GOT3 (cell line): ENCODE measurements at places on chromosomes 5 and 9.

GRCh38 chr9:123420592-123421111, 64.7 kb downstream of the CRB2 start:
- DNase-seq, result no peak

GRCh38 chr5:89297066-89297465, 414.1 kb upstream of the MEF2C start:
- no peak for DNase-seq

DNA sequence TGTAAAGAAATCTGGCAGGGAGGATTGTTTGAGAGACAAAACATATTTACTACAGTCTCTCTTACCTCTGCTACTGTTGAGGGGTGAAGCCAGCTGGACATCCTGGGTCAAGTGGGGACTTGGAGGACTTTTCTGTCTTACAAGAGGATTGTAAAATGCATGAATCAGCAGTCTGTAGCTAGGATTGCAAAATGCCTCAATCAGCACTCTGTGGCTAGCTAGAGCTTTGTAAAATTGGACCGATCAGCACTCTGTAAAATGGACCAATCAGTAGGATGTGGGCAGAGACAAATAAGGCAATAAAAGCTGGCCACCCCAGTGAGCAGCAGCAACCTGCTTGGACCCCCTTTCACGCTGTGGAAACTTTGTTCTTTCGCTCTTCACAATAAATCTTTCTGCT, 995.8 kb upstream of the CDH6 start:
- DNase-seq, result no peak

GRCh38 chr9:98256756-98257155, 1.3 kb upstream of the TBC1D2 start:
- DNase-seq, result no peak

DNA sequence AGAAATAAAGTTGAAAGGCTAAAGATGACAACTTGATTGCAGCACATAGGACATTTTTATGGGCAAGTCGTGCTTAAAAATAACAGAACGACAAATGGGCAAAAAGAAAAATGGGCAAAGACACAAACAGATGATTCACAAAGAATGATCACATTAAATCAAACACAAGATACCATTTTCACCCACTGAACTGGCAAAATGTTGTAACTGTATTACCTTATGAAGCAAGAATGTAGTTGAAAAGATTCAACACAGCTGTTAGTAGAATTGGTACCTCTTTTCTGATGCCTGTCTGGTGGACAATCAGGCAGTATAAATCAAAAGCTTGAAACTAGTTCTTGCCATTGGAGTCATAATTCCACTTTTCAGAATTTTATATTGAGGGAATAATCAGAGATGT, 81.0 kb upstream of the PALM2AKAP2 start:
- no peak for DNase-seq

DNA sequence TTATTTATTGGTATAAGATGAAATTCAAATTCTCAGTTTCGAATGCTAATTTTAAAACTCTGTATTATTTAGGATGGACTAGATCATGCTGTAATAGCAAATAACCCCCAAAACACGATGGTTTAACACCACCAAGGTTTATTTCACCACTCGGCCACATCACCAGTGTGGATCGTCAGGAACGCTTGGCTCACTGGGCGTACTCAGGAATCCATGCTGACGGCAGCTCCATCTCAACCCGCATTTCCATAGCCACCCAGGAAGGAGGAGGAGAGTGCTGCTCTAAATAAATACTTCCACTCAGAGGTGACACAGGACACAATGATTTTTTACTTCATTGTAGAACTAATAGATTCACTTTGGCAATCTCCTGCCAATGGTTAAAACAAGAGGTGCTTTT, 347.4 kb downstream of the SH3GL2 start:
- DNase-seq, result no peak

- DNase-seq, result no peak
Observed at GRCh38 chr9:93007529-93008058, 50.9 kb upstream of the SUSD3 start.

DNA sequence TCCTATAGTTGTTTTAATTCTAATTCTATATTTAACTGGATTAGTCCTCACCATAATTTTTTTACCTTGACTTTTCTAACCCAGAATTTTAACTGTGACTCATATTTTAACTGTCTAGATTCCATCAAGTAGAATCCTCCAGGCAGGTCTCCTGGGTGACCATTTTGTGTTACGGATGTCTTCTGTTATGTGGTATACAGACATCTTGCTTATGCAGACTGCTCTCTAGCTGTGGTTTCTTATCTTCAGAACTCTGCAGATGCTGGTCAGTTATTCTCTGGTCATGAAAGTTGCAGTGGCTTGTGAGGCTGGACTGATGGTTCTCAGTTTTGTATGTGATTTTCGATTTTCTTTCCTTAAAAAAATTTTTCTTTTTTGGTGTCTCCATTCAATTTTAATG, 139.4 kb downstream of the ATG10 start:
- no peak for DNase-seq

DNA sequence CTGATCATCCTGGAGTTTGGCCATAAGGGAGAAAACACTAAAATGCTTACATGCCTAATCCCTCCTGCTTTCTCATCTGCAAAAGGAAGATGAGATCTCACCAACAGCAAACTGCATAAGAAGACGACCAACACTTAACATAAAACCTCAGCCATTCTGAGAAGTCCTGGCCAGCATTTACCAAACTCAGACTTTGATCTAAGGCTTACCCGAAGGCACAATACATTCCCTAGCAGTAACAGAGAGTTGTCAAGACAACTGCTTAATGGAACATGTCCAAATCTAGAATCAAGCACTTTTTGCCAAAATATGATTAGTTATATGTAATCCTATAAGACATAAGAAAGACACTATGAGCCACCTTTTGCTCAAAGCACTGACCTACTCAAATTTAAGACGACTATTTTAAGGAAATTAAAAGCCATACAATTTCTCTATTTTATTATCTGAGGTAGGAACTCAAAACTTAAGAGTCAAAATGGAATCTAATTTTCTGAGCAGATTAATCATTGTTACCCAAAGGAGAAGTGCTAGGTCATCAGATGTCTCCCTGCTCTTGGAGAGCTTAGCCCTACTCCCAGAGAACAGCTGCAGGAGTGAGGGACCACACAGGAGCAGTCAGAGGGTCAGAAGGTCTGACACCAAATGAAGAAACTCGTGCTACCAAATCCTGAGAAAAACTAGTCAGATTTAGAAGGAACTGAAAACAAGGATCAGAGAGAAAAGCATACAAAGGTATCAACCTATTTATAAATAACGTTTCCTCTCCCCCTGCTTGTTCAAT, 39.3 kb downstream of the EPB41L4A start:
- DNase-seq, result no peak

DNA sequence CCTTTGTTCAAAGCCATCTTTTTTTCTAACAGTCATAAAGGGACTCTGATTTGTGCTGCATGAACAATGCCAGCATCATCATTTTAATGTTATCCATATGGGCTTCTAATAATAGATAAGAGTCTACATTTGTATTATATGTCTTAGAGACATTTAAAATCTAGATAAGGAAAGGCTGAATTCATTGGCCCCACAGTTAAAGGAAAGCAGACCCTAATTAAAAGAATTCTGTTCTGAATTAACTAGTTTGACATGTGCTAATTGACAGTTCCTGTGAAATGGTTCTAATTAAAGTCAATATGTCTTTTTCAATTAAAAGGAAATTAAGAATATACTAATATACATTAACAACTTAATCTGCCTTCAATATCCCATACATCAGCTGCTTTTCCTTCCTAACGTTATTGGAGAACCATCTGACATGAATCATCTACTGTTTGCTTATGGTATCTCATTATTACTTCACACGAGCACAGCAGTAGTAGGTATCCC, 104.7 kb downstream of the NR2F1-AS1 start:
- no peak for DNase-seq

GRCh38 chr5:155870636-155871035, 456.3 kb upstream of the SGCD start:
- no peak for DNase-seq

GRCh38 chr5:96067251-96067650, 105.6 kb upstream of the ELL2 start:
- no peak for DNase-seq

- DNase-seq, result no peak
Observed at GRCh38 chr5:107515521-107516080, 155.1 kb downstream of the EFNA5 start.
